ENCODE measurements at places on chromosomes 1 and 21.
A peak's percentile ranks its signal among the peaks of the same experiment; 100 is the strongest.

- no peak for DNase-seq
Measured at GRCh38 chr1:220564216-220564615, 36.3 kb downstream of the MARK1 start.

- no peak for DNase-seq
Measured at GRCh38 chr1:188225975-188226374, 1397.2 kb downstream of the PLA2G4A start.

- no peak for DNase-seq
Measured at GRCh38 chr1:236495467-236496112, 28.2 kb upstream of the LGALS8 start.

DNA sequence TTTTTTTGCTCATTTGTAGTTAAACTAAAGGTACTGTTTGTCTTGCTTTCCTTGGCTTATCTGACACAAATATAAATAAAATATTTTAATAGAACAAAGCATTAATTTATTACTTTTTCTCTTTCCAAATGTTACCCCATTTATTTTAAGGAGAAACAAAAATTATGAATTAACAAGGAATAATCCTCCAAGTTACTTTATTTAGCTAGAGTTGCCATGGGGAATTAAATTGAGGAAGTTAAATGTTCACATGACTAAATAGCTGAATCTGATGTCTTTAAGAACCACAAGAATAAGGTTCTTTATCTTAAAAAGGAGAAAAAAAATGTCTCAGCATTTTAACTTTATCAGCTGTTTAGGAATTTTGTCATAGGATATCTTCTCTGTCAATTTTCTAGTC is 12.3 kb downstream of the ATG4C start:
- no peak for DNase-seq

DNA sequence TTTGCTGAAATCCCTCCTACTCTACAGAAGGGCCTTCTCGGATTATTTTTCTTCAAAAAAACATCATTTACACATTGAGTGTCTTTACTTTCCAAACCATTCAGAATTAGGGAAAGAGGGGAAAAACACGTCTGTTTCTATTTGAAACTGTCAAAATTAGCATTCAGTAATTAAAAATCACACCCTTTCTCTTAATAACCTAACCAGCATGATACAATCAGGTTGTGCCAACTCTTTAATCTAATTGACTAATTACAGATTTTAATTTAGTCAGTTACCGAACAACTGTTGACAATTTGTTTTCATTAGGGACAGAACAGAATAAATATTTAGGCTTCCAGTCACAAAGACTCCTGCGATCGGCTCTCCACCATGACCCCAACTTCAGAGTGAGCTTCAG is 18.8 kb downstream of the SSBP3 start:
- no peak for DNase-seq

DNA sequence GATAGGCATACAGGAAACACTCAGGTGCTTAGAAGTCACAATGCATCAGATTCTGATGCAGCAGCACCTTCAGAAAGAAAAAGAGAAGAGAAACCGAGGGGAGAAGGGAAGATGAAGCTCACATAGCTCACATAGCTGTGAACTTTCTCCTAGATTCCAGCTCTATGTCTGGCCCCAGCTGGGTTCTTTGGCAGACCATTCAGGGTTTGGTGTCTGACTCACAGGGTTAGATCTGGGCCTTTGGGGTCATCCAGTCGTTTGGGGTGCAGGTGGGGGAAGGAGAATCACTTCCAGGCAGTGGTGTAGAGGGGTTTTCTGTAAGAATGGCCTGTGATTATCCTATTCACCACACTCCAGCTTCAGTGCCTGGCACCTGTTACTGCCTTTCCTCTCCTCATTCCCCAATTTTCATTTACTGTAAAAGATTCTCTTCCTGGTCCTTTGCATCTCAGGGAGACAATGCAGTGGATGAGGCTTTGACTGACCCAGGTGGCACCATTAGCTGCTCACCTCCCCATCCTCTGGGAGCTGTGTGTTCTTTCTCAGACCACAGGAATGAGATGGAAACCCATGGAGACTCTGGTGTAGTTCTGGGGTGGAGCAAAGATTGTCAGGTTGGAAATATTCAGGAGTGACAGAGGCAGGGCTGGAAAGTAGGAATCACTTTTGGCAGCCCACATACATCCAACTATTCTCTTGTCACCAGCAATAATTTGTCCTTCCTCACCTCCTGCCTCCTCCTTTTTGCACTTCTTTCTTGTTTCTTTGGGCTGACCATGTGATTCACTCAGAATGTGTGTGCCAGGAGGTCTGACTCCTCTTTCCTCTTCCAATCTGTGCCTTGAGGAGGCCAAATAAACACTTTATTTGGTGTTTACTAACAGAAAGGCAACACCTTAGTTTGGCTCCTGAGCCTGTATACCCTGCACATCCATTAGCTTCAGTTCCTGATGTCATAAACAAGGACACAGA is 103.3 kb downstream of the PAPPA2 start:
- DNase-seq: no peak

- DNase-seq: no peak
Measured at GRCh38 chr1:76835203-76835602, 32.1 kb upstream of the ST6GALNAC5 start.

DNA sequence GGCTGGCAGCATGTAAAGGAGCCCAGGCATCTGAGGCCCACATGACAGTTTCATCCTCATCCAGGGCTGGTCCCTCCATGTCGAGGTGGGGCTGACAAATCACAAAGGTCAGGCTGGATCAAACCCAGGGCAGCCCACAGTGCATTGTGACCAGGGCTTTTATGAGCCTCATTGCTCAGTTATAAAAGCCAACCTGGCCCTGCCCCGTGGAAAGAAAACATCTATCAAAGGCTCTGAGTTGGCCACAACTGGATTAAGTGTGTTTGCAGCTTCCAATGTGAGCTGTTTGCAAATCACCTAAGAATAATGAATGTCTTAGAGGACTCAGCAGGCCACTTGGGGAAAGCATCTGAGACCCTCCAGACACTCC is 45.4 kb downstream of the GRHL3 start:
- DNase-seq: no peak

GRCh38 chr1:58664881-58665280 is 35.0 kb downstream of the MYSM1 start:
- DNase-seq: no peak

- no peak for DNase-seq
Measured at GRCh38 chr21:45997495-45998275, 16.1 kb downstream of the COL6A1 start.

DNA sequence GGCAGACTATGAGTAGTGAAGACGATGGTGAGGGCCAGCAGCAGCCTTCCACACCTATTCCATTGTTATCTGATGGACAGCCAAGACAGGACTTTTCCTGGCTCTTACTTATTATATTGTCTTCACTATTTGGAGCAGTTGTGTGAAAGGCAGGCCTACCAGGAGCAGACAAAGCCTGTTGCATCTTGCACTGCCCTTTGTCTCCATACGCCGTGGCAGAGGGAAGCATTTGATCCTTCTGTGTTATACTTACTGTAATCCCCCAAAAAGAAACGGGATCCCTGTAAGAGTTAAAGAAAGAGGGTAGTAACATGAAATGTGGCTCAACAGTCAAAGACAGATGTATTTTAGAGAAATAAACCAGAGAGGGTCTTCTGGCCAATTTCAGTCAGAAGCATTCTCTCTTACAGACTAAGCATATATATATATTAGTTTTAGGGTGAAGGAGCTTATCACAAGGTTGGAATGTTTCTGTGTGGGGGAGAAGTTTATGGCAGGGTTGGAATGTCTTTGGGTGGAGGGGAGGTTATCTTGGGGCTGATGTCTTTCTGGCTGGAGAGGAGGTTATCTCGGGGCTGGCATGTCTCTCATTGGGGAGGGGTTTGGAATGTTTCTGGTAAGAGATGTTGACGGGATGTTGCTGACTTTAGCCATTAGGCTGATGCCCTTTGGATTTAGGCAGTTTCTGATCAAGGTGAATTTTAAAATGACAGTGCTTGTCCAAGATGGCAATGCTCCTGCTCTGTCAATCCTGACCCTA is 23.4 kb upstream of the HSD3B1 start:
- no peak for DNase-seq

- DNase-seq: no peak
Measured at GRCh38 chr1:33650708-33651107, 178.3 kb downstream of the ZSCAN20 start.

DNA sequence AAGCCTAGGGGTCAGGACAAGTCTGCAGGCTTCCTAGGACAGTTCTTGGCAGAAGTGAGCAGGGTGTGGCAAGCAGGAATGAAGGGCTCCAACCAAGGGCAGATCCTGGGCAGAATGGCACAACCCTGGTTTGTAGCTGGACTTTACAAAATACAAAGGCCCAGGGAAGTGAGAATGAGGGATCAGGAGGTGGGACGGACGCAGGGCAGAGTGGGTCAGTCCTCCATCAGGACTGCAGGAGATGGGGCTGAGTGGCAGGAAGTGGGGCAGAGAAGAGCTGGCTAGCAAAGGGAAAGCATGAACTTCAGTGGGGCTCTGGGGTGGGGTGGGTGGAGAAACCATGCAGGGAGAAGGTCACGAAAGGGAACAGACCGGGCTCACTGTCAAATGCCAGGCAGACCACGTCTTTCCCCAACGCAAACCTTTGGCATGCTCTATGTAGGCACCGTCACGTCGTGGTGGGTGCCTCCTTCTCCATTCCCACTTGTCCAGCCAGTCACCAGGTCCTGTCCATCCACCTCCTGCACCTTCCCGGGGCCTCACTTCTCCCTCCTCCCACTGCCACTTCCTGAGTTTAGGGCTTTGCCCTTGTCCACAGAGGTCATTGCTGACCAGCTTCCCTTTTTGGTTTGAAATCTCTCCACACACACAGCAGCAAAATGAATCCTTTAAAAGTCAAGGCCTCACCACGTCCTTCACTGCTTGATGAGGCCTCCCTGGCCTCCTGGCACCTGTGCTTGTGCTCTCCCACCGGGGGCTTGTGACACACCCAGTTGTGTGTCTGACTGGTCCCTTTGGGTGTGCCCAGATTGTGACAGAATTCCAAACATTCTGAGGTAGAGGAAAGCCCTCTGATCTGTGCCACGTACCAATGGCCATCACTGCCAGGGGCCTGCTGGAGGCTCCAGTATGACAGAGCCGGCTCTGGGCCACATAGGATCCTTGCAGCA is 8.7 kb upstream of the CLDN19 start:
- DNase-seq: no peak

GRCh38 chr21:30839304-30839703 is 9.7 kb upstream of the KRTAP7-1 start:
- DNase-seq: peak; percentile 9

- no peak for DNase-seq
Measured at GRCh38 chr1:21329209-21329844, 39.1 kb upstream of the ECE1 start.

- no peak for DNase-seq
Measured at GRCh38 chr1:203506858-203507626, 13.1 kb downstream of the OPTC start.

GRCh38 chr1:22171951-22172715 is 29.2 kb upstream of the WNT4 start:
- DNase-seq: no peak

GRCh38 chr1:40041466-40041838 is 923 bp downstream of the CAP1 start:
- no peak for DNase-seq

DNA sequence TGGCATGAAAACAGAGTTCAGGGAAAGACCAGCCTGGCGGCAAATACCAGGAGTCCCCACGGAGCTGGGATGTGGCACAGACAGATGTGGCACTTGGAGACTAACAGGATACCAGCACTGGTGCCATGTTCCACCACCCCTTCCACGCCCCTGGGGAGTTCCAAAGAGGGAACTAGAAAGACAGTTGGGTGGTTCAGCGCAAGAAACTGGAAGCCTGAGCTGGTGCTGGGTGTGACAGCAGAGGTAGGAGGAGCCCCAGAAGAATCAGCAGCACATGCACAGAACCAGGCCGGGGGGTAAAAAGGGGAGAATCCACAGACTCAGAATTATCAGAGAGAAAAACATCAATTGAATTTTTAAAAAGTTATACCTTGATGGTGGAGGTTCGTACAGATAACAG is 22.4 kb downstream of the DDX20 start:
- DNase-seq: no peak

- DNase-seq: no peak
Measured at GRCh38 chr1:117802531-117803257, 126.7 kb downstream of the GDAP2 start.

GRCh38 chr1:185935360-185935759 is 201.2 kb downstream of the HMCN1 start:
- DNase-seq: no peak

GRCh38 chr1:40802078-40802741 is 18.6 kb downstream of the KCNQ4 start:
- peak; percentile 95 for DNase-seq

- no peak for DNase-seq
Measured at GRCh38 chr1:30735124-30735523, 11.7 kb upstream of the MATN1 start.

- no peak for DNase-seq
Measured at GRCh38 chr1:1442069-1442770, 6.7 kb downstream of the VWA1 start.

GRCh38 chr1:67610450-67610849 is 74.6 kb upstream of the GADD45A start:
- DNase-seq: no peak

DNA sequence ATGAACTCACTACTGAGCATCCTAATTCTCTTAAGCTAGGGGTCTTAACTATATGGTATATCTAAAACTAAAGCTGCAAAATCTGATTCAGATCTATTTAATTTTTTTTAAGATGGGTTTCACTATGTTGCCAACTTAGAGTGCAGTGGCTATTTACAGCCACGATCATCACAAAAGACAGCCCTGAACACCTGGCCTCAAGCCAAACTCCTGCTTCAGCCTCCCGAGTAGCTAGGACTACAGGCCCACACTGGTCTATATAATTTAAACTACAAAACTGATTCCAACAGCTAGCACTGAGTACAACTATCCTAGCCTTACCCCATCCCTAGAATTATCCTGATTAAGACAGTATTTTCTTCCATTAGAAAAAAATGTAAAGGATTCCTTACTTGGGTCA is 37.1 kb downstream of the EIF4G3 start:
- no peak for DNase-seq

GRCh38 chr1:75996196-75996595 is 64.0 kb upstream of the ASB17 start:
- DNase-seq: no peak

GRCh38 chr21:41589620-41590175 is 81.7 kb upstream of the TMPRSS2 start:
- no peak for DNase-seq

DNA sequence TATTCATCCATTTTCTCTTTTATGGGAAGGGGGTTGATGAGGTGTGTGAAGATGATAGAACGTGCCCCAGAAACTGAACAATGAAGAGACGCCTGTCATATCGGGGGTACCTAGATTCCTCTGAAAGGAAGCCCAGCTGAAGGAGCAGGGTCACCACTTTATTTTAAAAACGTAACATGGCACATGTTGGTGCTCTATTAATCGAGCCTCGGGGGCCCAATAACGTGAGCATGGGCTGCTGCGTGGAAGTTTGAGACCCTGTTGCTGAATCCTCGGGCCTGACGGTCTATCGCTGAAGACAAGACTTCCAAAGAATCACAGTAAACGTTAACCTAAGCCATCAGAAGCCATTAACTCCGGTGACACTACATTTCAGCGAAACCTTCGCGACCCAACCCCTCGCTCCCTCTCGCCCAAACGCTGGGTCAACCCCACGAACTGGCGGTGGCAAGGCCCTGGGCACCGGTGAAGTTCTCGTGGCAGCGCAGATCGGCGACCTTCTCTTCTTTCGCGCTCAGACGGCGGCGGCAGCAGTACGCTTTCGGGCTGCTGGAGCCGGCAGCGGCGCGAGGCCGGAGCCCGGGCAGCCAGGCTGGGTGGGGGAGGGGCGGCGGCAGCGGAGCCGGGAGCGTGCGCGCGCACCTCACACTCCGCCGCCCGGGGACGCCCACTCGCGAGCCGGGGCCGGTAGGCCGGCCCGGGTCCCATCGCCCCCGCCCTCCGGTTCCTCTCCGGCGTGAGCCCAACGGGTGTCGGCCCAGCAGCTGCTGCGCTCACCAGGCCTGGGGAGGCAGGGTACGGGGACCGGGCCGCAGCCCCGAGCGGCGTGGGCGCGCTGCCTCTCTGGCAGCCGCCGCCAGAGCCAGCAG is 838 bp upstream of the MAN1A2 start:
- peak; percentile 93 for DNase-seq

Measured in GM20000 (cell line).